ENCODE measurements at places on chromosomes 12 and 14.

GRCh38 chr14:84254290-84254689, 1275.7 kb upstream of the FLRT2 start:
- no peak for DNase-seq

GRCh38 chr14:88919502-88919901, 95.1 kb downstream of the TTC8 start:
- no peak for DNase-seq

- no peak for DNase-seq
Observed at GRCh38 chr12:64558754-64559153, 51.5 kb upstream of the RASSF3 start.

GRCh38 chr12:75578546-75578945, 67.1 kb upstream of the KRR1 start:
- no peak for DNase-seq

- DNase-seq = no peak
Observed at GRCh38 chr12:131511803-131512561, 198.9 kb upstream of the SFSWAP start.

- no peak for DNase-seq
Observed at GRCh38 chr14:68663385-68664076, 129.3 kb downstream of the ZFP36L1 start.

GRCh38 chr12:89733579-89734201, 25.1 kb upstream of the ATP2B1 start:
- peak; percentile 73 for DNase-seq

- no peak for DNase-seq
Observed at GRCh38 chr12:45732250-45732649, 2.7 kb downstream of the ARID2 start.

- no peak for DNase-seq
Observed at GRCh38 chr12:62865937-62866336, 69.0 kb downstream of the PPM1H start.

- peak; percentile 82 for DNase-seq
Observed at GRCh38 chr12:92297932-92298696, 152.5 kb upstream of the BTG1 start.

GRCh38 chr12:45582536-45582935, 147.0 kb upstream of the ARID2 start:
- DNase-seq = no peak

DNA sequence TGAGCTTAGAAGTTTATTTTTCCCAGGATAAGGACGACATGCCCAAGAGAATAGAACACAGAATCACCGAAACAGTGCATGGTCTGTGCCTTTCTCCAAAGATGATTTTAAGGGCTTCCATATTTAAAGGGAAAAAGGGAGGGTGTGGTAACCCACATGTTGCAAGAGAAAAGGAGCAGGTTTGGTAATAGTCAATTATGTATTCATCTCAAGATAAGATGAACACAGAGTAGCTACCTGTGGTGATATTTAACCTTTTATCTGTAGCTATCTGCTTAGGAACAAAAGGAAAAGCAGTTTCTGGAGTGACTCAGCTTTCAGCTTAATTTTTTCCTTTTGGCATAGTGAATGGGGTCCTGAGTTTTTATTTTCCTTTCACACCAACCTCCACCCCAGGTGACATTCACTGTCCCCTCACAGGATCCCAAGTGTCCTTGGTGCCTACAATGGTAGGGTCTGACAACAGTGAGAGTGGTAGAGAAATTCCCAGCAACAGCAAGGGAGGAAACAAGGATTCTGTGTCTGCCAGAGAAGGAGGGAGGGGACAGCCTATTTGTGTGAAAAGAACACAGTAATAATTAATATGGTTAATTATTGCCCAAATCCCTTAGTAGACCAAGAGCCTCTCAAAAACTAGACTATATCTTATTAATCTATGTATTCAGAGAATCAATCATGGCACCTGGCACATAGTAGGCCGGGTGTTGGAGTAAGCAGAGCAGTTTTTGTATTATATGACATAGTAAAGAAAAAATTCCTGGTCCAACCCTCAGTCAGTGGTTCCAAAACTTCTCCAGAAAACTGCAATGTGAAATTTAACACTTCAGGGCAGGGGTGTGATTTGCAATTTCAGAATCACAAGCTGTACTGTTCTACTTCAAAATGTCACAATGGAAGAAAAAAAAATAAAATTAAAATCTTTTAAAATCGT, 154.5 kb downstream of the PHLDA1 start:
- no peak for DNase-seq

GRCh38 chr14:65920996-65921395, 508.5 kb downstream of the FUT8 start:
- no peak for DNase-seq

GRCh38 chr12:101521136-101521535, 46.0 kb downstream of the SPIC start:
- no peak for DNase-seq

DNA sequence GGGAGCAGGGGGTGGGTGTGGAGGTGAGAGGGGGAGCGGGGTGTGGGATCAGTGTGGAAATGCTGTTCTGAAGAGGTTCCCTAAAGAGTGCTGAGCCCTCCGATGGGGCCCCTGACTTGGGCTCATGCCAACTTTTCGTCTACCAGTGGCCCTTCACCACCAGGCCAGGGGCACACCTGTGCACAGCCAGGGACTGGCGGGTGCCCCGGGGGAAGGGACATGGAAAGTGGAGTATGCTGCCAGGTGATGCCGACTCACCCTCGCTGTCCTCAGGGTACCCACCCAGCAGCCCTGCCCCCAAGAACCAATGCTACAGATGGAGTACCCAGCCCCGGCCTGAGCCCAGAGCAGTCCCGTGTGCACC, 26.2 kb downstream of the AMN start:
- DNase-seq = no peak

- DNase-seq = no peak
Observed at GRCh38 chr14:101410126-101410525, 151.2 kb upstream of the DIO3 start.

GRCh38 chr14:53714495-53715192, 242.0 kb downstream of the BMP4 start:
- no peak for DNase-seq

GRCh38 chr12:92676710-92677109, 26.1 kb upstream of the PLEKHG7 start:
- DNase-seq = no peak

DNA sequence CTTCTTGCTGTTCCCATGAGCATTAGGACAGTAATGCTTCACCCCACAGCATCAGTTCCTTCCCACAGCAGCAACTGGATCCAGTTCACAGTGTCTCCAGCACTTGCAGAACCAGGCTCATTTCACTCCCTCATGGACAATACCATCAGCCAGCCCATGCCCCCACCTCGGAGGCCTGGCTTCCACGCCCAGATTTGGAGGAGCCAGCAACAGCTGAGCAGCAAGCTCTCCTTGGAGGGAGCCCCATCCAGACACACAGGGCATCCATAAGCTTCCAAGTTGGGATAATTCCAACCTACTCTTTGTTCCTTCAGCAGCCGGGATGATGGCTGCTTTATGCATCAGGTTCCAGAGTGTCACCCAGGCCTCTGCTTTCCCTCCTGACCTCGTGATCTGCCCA, 250.0 kb downstream of the GLT1D1 start:
- no peak for DNase-seq

- DNase-seq = no peak
Observed at GRCh38 chr12:15859116-15859515, 23.1 kb upstream of the STRAP start.

DNA sequence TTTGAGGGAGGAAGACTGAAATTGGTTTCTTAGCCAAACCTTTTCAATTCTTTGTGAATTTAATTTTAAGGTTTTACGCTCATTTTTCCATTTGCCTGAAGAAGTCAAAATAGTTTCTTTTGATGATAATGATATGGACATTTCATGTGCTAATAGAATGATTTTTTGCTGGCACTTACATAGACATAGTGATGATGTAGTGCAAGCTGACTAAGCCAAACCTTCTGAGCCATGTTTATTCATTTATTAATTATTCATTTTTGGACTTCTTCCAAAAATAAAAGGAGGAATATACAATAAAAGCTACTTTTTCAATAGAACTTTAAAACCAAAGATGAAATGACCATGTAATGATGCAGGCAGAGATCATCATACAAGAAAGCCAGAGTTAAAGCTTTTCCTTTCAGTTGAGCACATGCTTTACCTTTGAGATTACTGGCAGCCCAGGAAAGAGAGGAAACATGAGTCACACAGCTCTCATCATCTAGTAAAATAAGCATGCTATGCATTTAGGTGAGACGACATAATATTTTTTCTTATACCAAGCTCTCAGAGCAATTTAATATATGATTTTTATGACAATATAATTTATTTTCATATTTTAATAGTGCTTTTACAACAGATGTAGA, 24.8 kb downstream of the KCNA1 start:
- DNase-seq = no peak

- no peak for DNase-seq
Observed at GRCh38 chr12:9124383-9125031, 8.8 kb upstream of the A2M start.

DNA sequence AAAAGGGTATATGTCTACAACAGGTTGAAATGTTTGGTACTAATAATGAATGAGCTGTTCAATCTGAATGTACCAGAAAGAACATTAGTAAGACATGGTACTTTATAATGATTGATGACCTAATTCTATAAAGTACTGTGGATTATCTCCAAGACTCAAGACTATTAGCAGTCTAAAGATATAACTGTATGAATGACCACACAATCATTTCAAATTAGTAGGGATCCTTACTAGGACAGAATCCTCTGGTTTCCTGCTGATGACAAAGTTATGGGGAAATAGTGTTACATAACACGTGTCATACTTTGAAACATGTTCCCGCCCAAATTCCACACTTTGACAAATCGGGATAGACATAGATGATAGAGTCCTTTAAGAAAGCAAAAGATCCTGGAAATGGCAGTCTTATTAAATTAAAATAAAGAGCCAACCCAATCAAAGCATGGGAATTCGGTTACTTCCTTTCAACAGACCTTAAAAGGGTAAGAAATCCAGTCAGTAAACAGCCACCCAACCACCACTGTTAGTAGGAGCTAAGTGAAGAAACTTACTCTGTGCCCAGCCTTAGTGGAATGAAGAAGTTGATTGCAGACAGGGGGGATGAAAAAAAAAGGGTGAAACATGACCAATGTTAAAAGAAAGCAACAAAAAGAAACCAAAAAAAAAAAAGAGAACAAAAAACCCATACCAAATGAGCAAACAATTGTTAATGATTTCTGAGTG, 2.8 kb downstream of the VPS29 start:
- peak; percentile 34 for DNase-seq

- DNase-seq = no peak
Observed at GRCh38 chr12:55982319-55982936, 8.6 kb downstream of the RAB5B start.

DNA sequence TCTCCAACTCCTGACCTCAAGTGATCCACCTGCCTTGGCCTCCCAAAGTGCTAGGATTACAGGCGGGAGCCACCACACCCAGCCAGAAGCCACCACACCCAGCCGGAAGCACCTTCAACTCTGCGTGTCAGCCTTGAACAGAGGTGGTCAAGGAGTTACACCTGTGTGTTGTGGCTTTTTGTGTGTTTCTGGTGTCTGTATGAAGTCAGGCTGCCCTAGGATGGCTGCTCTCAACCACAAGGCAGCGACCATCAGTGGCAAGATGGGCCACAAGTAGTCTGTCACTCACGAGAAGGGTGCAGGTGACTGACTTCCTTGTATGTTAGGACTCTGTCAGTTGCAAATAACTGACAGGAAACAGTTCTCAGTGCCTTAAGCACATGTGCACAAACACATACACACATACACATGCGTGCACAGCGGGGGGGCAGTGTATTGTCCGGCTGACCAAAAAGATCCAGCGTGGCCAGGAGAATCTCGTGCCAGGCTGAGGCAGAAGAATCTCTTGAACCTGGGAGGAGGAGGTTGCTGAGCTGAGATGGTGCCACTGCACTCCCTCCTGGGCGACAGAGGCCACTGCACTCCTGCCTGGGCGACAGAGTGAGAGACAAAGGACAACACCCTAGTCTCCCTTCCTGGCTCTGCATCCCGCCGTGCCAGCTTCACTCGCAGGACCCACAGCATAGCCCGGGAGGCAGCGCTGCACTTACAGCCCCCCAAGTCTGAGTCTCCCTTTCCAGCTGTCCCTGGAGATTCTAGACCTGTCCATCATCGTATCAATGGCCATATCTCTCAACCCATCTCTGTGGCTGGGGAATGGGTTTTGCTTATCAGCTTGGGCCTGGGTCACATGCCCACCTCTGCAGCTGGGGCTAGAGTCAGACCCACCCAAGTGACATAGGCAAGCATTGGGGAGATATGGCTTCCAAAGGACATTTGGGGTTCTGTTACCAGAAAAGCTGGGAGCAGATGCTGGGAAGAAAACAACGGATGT, 13.7 kb downstream of the P2RX4 start:
- DNase-seq = no peak

GRCh38 chr14:61555056-61555838, 140.1 kb upstream of the HIF1A start:
- DNase-seq = peak; percentile 46

- peak; percentile 50 for DNase-seq
Observed at GRCh38 chr12:1093166-1093751, 102.2 kb downstream of the ERC1 start.

GRCh38 chr14:35158951-35159653, 36.8 kb downstream of the PRORP start:
- no peak for DNase-seq

- no peak for DNase-seq
Observed at GRCh38 chr12:65229441-65229840, 49.0 kb upstream of the MSRB3 start.

- DNase-seq = no peak
Observed at GRCh38 chr14:92704036-92704804, 44.2 kb downstream of the LGMN start.

DNA sequence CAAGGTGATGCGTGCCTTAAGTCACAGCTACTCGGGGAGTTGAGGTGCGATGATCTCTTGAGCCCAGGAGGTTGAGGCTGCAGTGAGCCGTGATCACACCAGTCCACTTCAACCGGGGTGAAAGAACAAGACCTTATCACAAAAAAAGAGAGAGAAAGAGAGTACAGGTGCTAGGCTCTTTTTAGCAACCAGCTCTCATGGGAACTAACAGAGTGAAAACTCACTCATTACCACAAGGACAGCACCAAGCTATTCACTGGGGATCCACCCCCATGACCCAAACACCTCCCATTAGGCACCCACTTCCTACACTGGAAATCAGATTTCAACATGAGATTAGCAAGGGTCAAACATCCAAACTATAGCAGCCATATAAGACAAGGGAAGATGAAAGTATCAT, 164.2 kb downstream of the NDUFA12 start:
- DNase-seq = no peak

GRCh38 chr12:75579552-75579951, 68.1 kb upstream of the KRR1 start:
- DNase-seq = no peak

DNA sequence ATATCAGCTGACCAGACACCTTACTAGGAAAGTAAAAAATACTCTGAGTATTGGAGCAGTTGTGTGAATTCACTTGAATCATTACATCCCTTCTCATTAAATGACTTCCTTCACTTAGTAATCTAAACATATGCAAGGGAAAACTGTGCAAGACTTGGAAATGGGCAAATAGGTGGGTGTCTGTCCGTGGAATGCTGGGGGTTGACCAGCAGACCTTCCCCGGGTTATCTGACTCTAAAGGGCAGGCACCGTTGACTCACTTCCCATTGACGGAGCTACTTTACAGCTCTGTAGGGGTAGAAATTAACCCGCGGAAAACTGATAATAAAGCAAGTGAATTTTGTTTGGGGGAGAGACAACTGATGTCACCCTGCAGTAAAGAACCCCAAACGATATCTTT, 199.3 kb downstream of the TTC7B start:
- no peak for DNase-seq

Data from AG08395 (cell line).